ENCODE measurements at places on chromosomes 3 and 15. TPM values are rescaled to one million over a fixed set of nuclear protein-coding genes. Genes with fewer than 3 reads are reported as not detected.

The TPM1 gene
- 573 TPM for polyA plus RNA-seq

The SCG5 gene
- polyA plus RNA-seq, result 18.2 TPM

The RBPMS2 gene
- 12.6 TPM for polyA plus RNA-seq

- no peak for DNase-seq
Observed at GRCh38 chr3:88957711-88958439, 149.5 kb upstream of the EPHA3 start.

- no peak for DNase-seq
Observed at GRCh38 chr3:8875836-8876235, 87.4 kb downstream of the RAD18 start.

DNA sequence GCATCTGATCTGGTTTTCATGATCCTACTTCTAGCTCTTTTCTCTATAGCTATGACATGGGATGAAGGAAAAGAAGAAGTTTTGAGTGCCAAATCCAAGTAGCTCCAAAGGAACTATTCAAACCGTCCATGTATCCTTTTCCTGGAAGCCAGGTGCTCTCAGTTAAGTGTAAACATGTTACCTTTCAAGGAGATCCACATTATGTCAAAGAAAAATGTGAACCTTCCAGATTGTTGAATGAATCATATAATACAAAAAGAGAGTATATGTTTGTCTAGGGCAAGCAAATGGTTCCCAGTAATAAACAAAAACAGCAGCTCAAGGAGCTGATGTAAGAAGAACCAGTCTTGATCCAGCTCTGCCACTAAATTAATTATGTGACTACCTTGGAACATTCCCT is 534.9 kb downstream of the MAGI1 start:
- no peak for DNase-seq

DNA sequence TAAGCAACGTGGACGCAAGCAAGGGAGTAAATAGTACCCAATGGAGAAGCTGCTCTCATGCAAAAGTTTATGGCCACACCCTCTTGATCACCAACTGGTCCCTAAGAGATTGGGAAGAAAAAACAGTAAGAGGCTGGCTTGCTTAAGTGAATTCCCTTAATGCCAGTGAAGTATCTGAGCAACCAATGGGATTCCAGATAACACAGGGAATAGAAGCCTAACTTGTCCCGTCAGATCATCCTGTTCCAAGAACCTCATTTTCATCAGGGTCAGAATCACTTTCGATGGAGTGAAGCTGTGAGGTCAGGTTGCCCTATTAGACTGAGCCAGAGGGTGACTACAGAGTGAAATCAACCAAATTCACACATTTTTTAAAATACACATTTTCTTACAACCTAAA is 104.3 kb downstream of the CD47 start:
- DNase-seq, result no peak
